ENCODE measurements at places on chromosomes 5 and 9. TPM values are rescaled to one million over a fixed set of nuclear protein-coding genes. Genes with fewer than 3 reads are reported as not detected.

DNA sequence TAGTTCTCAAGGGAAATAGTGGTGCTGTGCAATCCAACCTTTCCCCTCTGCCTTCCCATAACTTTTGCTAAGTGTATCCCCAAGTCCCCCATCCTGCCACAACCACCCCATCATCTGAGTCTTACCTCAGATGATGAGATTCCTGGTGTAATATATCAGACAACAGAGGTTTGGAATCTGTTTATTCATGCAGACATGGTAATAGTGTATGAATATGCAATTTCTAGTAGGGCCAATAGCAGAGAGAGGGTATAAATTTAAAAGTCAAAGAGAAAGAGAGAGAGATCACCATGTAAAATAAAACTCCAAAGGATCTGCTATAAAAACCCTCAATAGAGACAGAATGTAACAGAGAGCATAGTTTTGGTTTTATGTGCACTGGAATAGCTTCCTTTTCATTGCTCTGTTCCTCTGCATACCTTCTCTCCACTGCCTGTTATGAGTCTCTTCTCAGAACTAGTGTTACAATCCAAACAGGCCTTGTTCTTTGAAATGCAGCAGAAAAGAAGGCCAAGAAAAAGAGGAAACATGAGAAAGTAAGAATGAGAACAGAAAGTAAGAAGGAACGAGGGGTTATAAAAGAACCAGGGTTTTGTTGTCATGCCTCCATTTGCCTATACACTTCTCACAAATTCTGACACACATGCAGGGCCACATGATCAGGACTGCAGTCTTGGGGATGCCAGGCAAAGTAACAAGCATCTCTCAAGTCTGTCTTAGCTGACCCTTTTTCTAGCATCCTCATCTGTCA is 278.0 kb downstream of the CETN3 start:
- no peak for DNase-seq

GRCh38 chr9:91775011-91775707 is 174.9 kb downstream of the ROR2 start:
- no peak for DNase-seq

DNA sequence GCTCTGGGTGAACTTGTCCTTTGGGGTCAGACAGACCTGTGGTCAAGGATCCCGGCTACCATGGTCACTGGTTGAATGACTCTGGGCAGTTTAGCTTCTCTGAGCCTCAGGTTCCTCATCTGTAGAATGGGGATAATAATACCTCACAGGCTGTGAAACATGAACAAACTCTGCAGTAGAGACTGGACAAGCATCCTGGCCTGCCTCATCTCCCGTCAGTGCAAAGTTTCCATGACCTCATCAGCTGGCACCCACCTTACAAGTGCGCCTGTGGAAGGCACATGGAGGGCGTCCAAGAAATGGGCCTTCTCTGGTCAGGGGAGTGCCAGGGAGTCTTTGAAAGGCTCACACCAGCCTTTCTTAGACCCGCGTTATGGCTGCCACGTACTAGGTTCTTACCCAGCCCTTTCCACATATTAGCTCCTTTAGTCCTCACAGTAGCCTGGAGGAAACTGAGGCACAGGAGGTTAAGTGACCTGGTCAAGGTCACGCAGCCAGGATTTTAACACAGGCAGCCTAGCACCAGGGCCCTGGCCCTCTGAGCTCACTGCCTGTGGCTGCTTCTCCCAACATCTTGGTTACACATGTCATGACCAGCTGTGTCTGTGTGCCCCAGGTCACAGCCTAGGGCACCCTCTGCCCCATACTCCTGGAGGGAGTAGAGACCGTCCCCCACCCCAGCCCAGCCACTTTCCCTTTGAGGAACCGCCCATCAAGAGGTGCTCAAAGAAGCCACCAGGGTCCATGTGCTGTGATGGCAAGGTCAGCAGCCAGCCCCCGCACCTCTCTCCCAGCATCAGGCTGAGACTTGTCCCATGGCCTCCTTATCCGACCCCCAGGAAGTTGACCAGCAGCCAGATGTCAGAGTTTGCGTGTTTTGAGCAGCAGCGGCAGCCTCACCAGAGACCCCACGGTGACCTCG is 39.4 kb upstream of the RPL26L1 start:
- no peak for DNase-seq

DNA sequence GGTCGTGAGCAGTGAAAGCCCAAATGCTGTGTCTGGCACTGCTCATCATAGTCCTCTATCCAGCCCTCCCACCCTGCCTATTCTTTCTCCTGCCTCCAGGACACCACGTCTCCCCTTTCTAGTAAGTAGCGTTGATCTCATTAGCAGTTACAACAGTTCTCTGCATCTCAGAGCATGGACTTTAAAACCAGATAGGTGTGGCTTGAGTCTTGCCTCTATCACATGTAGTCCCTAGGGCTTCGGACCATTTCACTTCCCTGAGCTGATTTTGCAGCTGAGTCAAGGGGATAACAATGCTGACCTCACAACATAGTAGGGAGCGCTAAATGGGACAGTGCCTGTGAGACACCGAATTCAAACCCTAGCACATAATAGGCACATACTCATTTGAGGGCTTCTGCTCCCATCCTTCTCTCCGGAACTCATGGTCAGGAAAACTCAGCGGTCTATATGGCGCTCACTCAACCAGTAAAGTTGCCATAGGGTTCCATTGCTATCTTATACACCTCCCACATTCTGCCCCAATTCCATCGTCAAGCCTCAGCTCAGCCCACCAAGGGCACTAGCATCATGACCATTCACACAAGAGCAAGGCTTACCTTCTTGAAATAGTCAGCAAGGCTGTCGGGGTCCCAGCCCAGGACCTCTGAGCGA is 515 bp downstream of the LCP2 start:
- DNase-seq: no peak

- DNase-seq: no peak
These were observed 492.7 kb downstream of the RASEF start for GRCh38 chr9:82570226-82570625.

DNA sequence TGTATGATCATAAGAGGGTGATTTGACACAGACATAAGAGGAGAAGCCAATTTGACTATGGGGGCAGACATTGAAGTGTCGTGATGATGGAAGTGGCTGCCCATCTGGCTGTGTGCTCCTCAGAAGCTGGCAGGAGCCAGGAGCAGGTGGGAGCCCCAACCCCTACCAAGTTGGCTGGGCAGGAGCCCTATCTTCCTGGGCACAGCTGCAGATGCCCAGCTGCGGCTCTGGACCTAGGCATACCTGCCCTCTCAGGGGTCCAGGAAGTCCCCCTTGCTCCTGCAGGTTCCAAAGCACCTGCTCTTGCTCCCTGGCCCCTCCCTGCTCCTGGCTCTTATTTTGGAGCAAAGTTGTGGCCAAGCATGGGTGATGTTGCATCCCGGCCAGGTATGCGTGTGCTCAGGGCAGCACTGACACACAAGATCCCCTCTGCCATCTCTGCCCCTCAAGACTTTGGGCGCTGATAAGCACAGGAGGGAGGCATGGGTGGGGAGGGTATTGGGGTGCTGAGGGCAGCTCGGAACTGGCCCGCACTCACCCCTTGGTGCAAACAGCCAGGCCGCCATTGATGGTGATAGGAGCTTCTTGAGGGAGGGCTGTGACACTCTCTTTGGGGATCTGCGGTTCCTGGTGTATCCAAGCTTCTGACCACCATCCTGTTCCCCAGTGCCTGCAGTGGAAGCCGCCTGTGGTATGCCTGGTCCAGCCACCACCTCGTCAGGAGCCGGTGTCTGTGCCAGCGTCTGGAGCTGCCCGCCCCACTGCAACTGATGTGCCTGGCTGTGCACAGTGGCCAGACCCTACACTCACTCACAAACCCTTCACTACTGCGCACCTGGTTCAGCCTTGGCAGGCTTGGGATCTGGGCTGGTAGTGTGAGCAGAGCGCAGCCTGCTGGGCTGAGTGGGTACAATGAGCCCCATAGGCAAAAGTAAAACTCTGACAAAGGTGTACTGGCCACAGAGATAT is 230.9 kb downstream of the CDH9 start:
- peak; percentile 74 for DNase-seq

DNA sequence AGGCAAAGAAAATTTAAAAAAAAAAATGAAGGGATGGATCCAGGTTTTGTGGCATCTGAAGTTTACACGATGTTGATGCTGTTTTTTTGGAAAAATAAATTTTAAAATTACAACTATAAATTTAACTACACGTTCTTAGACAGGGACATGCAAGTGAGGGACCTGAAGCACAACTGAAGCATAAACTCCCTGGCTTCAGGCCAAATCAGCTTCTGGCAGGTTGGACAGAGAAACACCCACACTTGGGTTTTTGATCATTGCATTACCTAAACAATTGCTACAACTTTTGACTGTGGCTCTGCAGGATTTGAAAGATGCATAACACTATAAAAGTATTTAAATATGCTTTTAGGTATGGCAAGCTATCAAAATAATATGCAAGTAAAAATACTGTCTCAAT is 1318.3 kb upstream of the DMAC1 start:
- DNase-seq: no peak

- no peak for DNase-seq
These were observed 21.8 kb downstream of the GLT6D1 start for GRCh38 chr9:135617538-135617900.

GRCh38 chr9:122133263-122133983 is 26.2 kb downstream of the NDUFA8 start:
- no peak for DNase-seq

- no peak for DNase-seq
These were observed 107.3 kb downstream of the ZDHHC21 start for GRCh38 chr9:14585730-14586473.

Gene CA9
- total RNA-seq: 3.2 TPM

Gene IL13
- total RNA-seq: not detected

Gene TMC1
- total RNA-seq: 0.46 TPM

Gene CARD9
- 2.4 TPM for total RNA-seq

Gene DMRT3
- 0.55 TPM for total RNA-seq

Gene LCN1
- not detected for total RNA-seq

Gene GPRIN1
- 1.7 TPM for total RNA-seq

Gene TCOF1
- total RNA-seq: 30.7 TPM

Gene PCDHA1
- total RNA-seq: not detected

Gene DMGDH
- total RNA-seq: 1.0 TPM
